Fibroblast of lung (primary cell): ENCODE measurements at places on chromosomes 5 and 9. TPM values are rescaled to one million over a fixed set of nuclear protein-coding genes. Genes with fewer than 3 reads are reported as not detected.

GRCh38 chr5:163172540-163173338 lies 264.7 kb upstream of the CCNG1 start:
- no peaks in the 10 kb centered on the region for H3K4me1 ChIP-seq
- DNase-seq = no peak
- no peak overlapping the region for H3K27ac ChIP-seq
- H3K27me3 ChIP-seq = no peaks in the 10 kb centered on the region
- no peaks in the 10 kb centered on the region for H3K36me3 ChIP-seq

DNA sequence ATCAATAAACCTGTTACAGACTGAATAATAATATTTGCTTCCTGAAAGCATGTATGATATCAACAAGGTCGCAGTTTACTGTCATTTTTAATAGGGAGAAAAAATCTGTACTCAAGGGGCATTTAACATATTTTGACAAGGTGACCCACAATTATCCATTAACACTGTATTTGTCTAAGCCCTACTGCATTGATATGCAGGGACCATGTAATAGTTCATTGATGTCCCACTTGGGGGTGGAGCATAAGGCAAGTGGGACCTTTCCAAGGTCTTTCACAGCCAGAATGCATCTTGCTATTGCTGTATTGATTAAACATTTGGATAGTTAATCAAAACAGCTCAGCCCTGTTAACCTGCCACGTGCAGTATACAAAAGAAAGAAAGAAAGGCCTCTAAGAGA lies 502.0 kb downstream of the NR2F1-AS1 start:
- H3K4me1 ChIP-seq = peaks cover 2% of the 10 kb centered on the region
- H3K4me3 ChIP-seq = no peak overlapping the region
- no peak overlapping the region for H3K27ac ChIP-seq
- H3K36me3 ChIP-seq = no peaks in the 10 kb centered on the region

GRCh38 chr5:14569948-14570691 lies 11.5 kb upstream of the OTULINL start:
- H3K27me3 ChIP-seq = no peaks in the 10 kb centered on the region
- no peak overlapping the region for H3K4me3 ChIP-seq
- H3K27ac ChIP-seq = no peak overlapping the region
- H3K4me1 ChIP-seq = no peaks in the 10 kb centered on the region

The MRPS27 gene
- 67.2 and 75.9 TPM in 2 replicates for polyA plus RNA-seq

GRCh38 chr9:92608909-92609445 lies 61.0 kb downstream of the IPPK start:
- H3K4me3 ChIP-seq = no peak overlapping the region
- H3K4me1 ChIP-seq = peaks cover 23% of the 10 kb centered on the region
- no peak for DNase-seq
- peaks cover 12% of the 10 kb centered on the region for H3K36me3 ChIP-seq
- no peaks in the 10 kb centered on the region for H3K27me3 ChIP-seq

GRCh38 chr9:73026375-73026774 lies 73.5 kb upstream of the ALDH1A1 start:
- H3K27ac ChIP-seq = no peak overlapping the region
- no peaks in the 10 kb centered on the region for H3K36me3 ChIP-seq
- no peak for DNase-seq
- H3K27me3 ChIP-seq = no peaks in the 10 kb centered on the region
